A172 (cell line): ENCODE measurements at places on chromosomes 4 and X. TPM values are rescaled to one million over a fixed set of nuclear protein-coding genes. Genes with fewer than 3 reads are reported as not detected.

- no peak for DNase-seq
These were observed 160.3 kb upstream of the MAB21L2 start for GRCh38 chr4:150421612-150422011.

GRCh38 chrX:108399418-108400165, 38.6 kb downstream of the COL4A6 start:
- DNase-seq, result no peak

DDX53 gene
- not detected in 2 replicates for total RNA-seq

CDKL5 gene
- total RNA-seq, result 1.6 and 2.4 TPM in 2 replicates

DNA sequence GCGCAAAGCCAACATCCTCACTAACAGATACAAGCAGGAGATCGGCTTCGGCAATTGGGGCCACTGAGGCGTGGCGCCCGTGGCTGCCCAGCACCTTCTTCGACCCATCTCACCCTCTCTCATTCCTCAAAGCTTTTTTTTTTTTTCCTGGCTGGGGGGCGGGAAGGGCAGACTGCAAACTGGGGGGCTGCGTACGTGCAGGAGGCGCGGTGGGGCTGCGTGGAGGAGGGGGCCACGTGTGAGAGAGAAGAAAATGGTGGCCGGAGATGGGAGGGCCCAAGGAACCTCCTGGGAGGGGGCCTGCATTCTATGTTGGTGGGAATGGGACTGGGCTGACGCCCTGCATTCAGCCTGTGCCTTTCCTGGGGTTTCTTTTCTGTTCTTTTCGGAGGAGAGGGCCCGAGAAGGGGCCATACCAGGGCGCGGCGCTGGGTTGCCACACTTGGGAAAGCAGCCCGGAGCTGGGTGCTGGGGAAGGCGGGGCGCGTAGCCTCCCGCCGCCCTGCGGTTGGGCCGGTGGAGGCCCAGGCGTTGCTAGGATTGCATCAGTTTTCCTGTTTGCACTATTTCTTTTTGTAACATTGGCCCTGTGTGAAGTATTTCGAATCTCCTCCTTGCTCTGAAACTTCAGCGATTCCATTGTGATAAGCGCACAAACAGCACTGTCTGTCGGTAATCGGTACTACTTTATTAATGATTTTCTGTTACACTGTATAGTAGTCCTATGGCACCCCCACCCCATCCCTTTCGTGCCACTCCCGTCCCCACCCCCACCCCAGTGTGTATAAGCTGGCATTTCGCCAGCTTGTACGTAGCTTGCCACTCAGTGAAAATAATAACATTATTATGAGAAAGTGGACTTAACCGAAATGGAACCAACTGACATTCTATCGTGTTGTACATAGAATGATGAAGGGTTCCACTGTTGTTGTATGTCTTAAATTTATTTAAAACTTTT, 4.5 kb downstream of the MID1IP1 start:
- DNase-seq, result peak; percentile 20

GRCh38 chr4:124032035-124032434, 635.4 kb downstream of the SPRY1 start:
- DNase-seq, result no peak

DNA sequence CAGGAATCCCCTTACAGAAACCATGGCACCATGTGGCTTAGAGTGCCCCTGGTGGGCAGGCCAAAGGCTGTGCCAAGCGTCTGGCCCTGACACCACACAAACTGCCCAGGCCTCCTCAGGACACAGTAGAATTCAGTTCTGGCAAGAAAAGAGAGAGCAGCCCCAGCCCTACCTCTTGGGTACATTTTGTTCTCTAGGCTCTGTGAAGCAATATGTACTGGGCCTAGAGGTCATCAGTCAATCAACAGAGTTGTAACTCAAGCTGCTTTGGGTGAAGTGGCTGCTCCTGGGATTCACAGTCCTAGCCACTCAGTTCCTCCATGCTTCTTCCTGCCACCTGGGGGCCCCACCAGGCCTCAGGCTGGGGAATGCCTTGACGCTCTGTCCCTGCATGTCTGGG, 158.1 kb upstream of the MAMLD1 start:
- no peak for DNase-seq

ADH1A gene
- total RNA-seq, result not detected in 2 replicates
